Nucleus accumbens (tissue), 56 donors: ENCODE measurements at places on chromosomes 4 and X.

- DNase-seq = no peak
These were observed 284.9 kb downstream of the FBXO8 start for GRCh38 chr4:173998471-173999144.

- DNase-seq = no peak
These were observed 102.3 kb upstream of the DKK2 start for GRCh38 chr4:107138433-107138832.

- no peak for DNase-seq
These were observed 18.8 kb downstream of the PPP4R3C start for GRCh38 chrX:27444093-27444908.

- DNase-seq = no peak
These were observed 63.3 kb downstream of the GPAT3 start for GRCh38 chr4:83599183-83599582.

DNA sequence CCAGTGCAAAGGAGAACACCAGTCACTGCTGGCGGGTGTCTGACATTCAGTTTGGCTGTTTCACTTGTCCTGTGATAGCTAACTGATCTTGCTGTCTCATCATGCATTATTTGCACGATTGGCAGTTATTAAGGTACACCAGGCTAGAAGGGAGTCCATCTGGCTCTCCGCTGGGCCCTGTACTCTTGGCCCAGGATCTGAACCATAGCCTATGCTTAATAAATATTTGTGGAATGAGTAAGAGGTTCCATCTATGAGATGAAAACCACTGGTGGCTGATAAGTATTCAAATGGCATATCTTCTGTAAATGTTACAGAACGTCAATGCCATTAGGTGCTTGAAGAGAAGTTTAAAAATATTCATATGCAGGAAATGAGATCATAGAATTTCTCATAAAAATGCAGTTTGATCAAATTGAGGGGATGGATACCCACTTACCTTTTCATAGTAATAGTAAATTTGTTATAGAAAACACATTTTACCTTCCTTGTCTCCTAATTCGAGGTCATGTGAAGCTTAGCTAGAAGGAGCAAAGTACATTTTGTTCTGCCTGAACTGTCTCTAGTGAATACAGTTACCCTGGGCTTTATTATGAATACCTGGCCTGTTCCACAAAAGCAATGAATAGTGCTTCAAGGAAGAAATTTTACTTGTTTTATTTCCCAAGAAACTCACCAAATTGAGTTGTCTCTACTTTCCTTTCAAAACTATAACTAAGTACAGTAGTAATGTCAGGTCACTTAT lies 213.5 kb downstream of the CBR4 start:
- no peak for DNase-seq

DNA sequence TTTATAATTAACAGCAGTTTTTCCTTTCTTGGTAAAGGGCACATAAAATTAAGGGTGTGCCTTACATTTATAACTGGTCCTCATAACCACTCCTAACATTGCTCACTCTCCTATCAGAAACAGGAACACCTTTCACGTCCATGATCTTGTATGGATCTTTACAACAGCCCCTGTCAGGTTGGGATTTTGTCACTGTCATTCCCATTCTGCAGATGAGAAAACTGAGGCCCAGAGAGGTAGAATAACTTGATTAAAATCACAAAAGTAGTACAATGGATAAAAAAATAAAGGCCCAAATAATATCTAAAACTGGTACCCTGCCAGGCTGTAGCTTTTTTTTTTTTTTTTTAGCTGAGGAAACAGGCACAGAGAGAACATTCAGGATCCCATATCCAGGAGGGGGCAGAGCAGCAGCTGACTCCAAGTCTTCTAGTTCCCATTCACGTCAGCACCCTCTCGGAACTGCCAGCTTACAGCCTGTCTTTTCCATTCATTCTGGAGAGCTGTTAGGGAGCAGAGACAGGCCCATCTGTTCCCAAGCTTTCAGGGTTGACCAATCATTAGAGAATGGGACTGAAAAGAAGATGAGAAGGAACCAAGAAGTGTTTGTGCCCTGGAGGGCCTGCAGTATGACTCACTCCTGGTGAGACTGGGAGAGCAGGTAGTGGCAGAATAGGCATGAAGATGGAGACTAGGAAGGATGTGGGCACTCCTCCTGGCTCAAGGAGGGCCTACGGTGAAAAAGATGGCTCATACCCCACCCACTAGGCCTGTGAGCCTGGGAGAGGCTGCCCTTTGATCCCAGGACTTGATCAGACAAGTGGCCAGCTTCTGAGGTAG lies 7.3 kb downstream of the SUV39H1 start:
- DNase-seq = peak; percentile 17

- no peak for DNase-seq
These were observed 586.6 kb downstream of the C4orf33 start for GRCh38 chr4:129682586-129682985.

DNA sequence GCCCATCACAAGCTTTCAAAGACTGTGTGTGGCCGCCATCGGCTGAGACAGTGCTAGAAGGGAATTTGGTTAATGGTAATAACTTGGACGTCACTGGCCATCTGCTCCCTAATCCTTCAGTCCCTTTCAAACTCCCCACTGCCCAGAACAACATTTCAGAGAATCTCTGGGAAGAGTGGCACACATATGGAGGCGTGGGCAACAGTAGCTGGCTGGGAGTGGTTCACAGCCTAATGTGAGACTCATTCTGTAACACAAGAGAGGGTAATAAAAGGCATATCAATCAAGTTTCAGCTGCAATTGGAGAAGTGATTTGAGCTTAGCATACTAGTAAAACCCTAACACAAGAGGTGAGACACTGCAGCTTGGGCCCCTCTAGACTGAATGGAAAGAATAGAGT lies 15.4 kb downstream of the SMIM10 start:
- no peak for DNase-seq

DNA sequence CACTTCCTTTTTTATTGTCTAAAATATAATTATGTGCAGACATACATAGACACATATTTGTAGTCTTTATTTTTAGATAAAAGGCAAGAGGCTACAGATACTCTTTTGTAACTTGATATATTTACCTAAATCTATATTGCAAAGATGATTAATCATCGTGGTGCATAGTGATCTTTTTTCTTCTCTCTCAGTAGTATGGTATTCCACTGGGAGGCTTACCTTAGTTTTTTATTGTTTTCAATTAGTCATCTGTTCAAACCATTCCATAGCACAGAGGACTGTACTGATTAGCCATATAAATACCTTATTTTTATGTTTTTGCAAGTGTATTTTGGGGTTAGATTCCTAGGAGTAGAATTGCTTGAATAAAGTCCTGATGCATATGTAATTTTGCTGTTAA lies 619.7 kb downstream of the GRXCR1 start:
- DNase-seq = no peak

- DNase-seq = no peak
These were observed 782.8 kb downstream of the RAB28 start for GRCh38 chr4:12701384-12701783.

GRCh38 chr4:152454398-152455011 lies 81.4 kb downstream of the FBXW7 start:
- no peak for DNase-seq

DNA sequence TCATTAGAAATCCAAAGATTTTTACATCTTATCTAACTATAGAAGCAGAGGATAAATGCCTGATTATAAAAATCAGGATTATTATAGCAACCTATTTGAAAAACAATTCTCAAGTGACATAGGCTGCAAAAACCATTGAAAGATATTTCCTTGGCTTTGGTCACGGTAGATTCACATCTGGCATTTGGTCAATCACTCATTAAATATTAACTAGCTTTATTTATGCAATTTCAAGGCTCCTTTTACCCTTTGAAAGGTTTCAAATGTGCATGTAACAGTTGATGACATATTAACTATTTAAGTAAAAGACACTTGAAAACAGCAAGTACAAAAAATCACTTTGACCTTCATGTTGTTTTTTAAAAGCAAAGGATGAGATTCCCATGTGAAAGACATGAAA lies 98.1 kb downstream of the MMRN1 start:
- DNase-seq = no peak

GRCh38 chrX:129726307-129727111 lies 12.3 kb upstream of the XPNPEP2 start:
- DNase-seq = peak; percentile 4

- no peak for DNase-seq
These were observed 64.1 kb upstream of the UBQLN2 start for GRCh38 chrX:56499372-56499771.

DNA sequence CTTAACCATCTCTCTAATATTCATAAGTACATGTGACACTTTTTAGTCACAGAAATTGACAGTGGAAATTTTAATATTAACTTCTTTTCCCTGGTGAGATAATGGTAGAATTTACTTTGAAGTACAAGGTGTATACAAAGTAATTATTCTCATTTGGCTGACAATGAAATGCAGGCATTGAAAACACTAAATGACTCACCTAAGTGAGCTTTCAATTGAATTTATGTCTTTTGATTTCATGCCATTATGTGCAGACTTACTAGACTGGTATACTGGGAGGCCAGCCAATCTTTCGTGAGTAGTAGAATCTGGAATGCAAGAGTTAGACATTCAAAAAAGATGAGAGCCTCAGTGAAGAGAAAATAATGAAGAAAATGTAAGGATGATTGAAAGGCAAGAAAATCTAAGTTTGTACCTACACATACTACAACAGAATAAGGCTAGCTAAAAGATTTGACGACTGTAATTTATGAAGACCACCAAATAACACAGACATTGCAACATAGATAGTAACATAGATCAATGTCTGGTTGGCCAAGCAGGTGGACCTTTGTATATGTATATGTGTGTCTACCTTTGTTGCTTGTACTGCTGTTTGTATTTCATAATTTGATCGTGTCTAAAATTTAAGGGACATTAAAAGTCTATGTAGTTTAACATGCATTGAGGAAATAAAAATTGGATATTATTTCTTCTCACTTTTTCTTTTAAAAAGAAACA lies 459.7 kb downstream of the IL15 start:
- DNase-seq = no peak

DNA sequence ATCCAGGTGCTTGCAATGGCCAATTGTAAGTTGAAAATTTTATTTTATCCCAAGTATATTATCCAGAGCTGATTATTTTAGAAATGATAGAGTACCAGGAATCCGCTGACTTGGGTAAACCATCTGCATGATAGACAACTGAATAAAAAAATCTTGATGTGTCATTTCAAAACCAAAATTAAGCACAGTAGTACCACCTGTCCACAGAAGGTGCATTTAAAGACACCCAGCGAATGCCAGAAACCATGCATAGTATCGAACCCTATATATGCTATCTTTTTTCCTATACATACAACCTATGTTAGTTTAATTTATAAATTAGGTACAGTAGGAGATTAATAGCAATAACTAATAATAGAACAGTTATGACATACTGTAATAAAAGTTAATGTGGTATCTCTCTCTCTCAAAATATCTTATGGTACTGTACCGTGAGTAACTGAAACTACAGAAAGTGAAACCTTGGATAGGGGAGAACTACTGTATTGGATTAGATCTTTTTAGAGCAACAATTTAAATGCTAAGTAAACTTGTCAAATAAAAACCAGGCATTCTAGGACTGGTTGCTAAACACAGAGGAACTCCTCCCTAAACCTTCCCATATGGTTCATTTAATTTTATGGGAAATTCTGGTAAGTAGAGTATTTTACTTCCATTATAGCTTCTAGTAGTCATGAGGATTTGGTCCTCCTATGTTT lies 6.2 kb downstream of the NEIL3 start:
- no peak for DNase-seq

GRCh38 chr4:26330186-26330787 lies 9.5 kb downstream of the RBPJ start:
- DNase-seq = no peak
